ENCODE measurements at places on chromosomes 5 and 9.

DNA sequence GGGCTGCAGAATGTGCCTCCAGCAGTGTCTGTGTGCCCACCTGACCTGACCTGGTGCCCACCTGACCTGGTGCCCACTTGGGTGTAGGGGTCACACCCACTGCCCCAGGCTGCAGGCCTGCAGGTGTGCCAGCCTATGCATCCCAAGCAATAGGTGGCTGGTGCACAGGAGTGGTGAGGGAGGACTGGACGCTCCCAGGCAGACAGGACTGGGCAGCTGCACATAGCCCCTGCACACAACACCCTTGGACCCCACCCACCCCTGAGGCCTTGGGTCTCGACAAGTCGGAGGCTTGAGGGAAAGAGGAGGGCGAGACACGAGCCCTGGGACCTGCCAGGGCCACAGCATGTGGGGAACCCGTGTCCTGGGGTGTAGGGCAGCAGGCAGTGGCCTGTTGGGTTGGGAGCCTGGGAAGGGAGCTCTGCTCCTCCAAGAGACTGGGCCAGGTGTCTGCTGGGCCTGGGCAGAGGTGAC is 10.8 kb upstream of the NRARP start:
- no peak for DNase-seq

GRCh38 chr5:1706428-1706827 is 93.2 kb downstream of the MRPL36 start:
- DNase-seq, result no peak

GRCh38 chr5:64900618-64901017 is 131.9 kb downstream of the CWC27 start:
- DNase-seq, result no peak

- no peak for DNase-seq
Measured at GRCh38 chr9:35490910-35491465, 1.1 kb downstream of the RUSC2 start.

GRCh38 chr5:134524826-134525682 is at the start of gene JADE2:
Gene JADE2 (plus strand): TSS chr5:134525670. CDS start chr5:134535858, 10,188 bp downstream.
- DNase-seq, result no peak

DNA sequence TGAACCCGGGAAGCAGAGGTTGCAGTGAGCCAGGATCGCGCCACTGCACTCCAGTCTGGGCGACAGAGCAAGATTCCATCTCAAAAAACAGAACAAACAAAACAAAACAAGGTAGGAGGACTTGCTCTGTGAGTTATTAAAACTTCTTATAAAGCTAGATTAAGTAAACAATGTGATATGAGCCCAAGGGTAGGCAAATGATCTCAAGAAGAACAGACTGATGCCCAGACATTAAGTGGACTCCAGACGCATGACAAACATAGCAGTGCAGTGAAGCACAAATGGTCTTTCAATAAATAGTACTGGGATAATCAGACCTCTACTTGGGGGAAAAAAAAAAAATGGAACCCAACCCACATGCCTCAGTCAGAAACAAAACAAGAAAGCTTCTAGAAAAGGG is 45.7 kb downstream of the SETX start:
- DNase-seq, result no peak

DNA sequence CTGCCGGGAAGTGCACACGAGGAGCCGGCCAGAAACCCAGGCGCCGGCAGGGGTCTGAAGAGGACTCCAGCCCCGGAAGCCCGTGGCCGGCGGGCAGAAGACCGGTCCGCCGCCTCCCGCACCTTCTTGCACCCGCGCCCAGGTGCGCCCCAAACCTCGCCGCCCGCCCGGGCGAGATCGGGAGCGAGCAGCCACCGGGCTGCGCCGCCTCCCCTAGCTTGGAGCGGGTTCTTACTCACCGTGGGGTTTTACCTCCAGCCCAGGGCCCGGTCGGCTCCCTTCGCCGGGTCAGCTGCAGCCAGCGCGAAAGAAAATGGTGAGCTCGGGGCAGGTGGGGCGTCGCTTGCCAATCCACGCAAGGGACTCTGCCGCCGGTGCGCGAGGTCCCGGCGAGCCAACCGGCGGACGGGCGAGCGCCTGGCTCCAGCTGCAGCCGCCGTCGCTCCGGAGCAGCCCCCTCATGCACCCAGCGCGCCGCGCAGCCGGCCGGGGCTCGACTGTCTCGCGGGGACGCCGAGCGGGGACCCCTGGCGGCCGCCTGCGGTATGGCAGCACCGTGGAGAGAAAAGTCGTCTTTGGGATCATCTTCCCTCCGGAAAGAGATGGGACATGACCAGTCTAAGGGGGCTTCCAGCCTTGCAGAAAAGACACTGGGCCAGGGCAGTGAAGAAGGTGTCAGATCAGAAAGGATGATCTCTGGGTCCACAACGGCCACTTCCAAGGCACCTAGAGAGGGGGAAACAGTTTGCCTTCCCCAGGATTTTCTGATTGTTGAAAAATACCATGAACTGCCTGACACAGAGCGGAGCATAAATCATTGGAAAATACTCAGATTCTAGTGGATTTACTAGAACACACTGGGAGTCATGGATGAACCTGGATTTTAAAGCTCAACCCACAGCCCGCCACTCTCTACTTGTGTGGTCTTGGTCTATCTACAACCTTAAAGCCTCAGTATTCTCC is at the start of gene MOB3B:
MOB3B (minus strand) TSS at position 499 of the 963 bp plus-strand sequence. CDS start 74,264 bp downstream, outside the sequence.
- DNase-seq, result peak; percentile 69

DNA sequence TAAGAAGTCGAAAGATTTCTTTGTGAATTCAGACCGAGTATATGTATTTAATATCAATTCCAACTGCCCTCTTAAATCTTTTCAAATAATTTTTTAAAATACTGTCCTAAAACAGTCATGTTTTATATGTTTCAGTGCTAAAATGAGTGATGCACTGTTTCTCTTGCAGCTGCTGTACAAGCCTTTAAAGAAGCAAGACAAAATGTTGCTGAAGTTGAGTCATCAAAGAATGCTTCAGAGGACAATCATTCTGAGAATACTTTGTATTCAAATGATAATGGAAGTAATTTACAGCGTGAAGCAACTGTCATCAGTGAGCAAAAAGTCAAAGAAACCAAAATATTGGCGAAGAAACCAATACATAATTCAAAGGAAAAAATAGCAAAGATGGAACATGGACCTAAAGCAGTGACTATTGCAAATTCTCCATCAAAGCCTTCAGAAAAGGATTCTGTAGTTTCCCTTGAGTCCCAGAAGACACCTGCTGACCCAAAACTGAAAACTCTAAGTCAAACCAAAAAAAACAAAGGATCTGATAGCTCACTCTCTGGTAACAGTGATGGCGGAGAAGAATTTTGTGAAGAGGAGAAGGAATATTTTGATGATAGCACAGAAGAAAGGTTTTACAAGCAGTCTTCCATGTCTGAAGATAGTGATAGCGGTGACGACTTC is 58.0 kb downstream of the LOX start:
- DNase-seq, result no peak

DNA sequence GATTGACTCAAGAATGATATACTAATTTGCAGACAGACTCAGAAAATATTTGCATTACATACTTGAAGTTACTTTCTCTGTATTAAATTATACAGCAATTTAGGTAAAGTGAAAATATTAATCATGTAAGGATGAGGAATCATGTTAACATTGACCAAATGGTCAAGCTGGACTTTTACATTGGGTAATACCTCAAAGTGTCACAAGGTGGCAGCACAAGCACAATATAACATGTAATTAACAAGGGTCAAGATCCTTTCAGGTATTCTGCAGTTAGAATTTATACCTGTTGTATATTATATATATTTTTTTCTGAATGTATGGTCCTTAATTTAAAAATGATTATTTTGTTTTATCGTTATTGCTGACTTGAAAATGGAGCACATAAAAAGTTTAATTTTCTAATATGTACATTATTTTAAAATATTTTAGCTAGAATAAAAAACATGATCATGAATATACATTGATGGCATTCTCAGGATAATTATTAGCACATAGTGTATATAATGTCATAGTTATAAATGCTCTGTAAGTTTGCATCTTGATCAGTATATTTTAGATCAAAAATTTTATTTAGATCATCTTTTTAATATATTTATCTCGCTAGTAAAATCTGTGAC is 8.6 kb downstream of the HAPLN1 start:
- peak; percentile 1 for DNase-seq

GRCh38 chr5:150272531-150272930 is 17.0 kb downstream of the CAMK2A start:
- DNase-seq, result no peak

DNA sequence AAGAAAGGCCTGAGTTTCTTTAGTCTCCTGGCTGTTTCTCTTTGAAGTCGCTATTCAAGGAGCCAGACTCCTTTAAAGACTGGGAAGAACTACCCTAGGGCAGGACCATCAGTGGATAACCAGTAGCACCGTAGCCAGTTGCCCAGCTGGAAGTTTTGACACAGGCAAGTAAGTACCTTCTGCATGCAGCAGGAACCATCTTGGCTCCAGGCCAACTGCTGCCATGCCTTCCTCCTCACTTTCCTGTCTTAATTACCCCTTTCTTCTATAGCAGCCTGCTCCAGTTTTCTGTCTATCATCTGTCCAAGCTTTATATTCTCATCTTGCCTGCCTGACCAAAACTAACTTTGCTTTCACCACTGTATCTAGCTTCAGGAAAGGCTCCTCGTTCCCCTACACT is 149.7 kb upstream of the SV2C start:
- DNase-seq, result no peak

DNA sequence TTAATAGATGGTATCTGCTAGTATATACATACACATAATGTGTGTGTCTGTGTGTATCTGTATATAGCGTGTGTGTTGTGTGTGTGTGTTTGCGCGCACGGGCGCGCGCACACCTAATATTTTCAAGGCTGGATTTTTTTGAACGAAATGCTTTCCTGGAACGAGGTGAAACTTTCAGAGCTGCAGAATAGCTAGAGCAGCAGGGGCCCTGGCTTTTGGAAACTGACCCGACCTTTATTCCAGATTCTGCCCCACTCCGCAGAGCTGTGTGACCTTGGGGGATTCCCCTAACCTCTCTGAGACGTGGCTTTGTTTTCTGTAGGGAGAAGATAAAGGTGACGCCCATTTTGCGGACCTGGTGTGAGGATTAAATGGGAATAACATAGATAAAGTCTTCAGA is 757 bp downstream of the FXN start:
- no peak for DNase-seq

GRCh38 chr5:54135042-54135441 is 175.3 kb downstream of the ARL15 start:
- no peak for DNase-seq

GRCh38 chr5:173623296-173623771 is 6.9 kb upstream of the BOD1 start:
- no peak for DNase-seq

GRCh38 chr9:112872019-112872418 is 18.7 kb downstream of the SLC46A2 start:
- no peak for DNase-seq

DNA sequence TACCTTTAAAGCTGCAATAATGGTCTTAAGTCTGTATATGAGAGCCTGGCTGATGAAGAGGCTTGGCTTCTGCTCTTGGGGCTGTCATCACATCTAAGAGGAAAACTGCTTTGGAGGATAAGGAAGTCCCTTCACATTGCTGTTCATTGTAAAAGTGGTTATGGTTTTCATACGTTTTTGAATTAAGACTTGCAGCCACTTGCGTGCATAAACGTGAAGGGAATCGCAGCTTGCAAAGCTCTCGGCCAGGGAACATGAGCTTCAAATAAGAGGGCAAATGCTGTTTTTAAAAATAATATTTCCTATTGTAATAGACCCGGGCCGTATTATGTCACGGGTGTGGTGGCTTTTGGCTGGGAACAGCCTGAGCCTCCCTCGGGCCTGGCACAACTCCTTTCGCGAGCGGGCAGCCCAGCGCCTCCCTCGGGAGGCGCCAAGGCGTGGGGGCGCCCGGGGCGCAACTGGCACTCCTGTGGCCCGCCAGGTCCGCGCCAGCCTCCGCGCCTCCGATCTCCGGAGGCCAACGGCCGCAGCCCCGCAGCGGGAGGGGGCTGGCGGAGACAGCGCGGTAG is 538 bp upstream of the ARHGEF28 start:
- no peak for DNase-seq

DNA sequence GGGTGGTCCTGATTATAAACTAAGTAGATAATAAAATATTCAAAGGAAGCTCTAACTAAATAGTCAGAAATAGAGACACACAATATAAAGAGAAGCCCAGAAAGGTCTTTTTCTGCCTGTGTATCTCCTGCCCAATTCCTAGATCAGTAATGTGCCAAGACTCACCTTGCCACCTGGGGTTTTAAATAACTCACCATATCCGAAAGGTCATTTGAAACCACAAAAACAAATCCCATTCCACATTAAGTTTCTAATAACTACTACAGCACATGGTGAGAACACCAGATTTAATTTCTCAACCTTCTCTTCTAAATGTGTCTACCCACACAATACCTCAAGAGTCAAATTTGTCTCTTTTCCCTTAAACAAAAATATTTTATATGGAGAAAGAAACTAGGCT is 75.2 kb downstream of the ZNF608 start:
- no peak for DNase-seq

DNA sequence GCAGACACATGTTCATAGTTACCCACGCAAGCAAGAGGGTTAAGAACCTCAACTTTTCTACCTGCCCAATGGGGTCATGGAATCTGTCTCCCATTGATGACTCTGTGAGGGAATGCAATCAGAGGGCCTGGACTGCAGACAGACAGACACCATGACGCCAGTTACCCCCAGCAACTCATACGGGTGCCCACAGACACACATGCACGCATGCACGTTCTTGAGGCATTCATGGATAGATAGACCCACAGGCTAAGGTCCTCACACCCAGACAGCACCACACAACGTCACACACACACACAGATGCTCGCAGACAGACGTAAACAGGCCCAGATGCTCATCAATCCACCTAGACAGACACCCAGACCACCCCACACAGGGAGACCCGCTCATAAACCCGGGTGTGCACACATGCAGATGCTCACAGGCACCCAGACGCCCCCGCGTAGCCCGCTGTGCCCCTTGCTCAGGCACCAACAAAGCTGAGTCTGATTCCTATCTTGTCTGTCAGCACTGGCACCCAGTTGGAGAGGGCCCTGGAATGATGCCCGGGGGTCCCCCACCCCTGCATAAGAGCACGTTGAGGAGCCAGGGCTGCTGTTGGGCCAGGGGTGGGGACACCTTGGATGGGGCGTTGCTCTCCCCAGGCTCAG is 23.6 kb downstream of the LHX2 start:
- no peak for DNase-seq

DNA sequence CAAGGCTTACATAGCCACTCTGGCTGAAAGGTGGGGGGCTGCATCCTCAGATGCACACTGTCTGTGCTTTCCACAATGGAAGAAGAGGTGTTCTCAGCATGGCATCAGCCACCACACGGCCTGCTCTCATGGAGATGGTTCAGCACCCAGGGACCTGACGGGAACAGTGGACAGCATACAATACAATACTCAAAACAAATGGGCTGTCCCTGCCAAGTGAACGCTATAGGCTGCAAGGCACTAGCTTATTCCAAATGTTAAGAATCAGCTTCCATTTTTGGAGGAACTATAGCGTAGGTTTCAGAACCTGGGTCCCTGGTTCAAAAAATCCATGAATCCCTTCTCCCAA is 77.2 kb downstream of the ZNF608 start:
- no peak for DNase-seq

- DNase-seq, result no peak
Measured at GRCh38 chr9:38685535-38685934, 34.4 kb downstream of the FAM240B start.

GRCh38 chr9:38118862-38119438 is 49.9 kb upstream of the SHB start:
- DNase-seq, result no peak

- DNase-seq, result peak; percentile 82
Measured at GRCh38 chr5:65925601-65926275, 637 bp upstream of the ERBIN start.

Data from NCI-H1930 (cell line).